ENCODE measurements at places on chromosomes 13 and 19.

- no peak for DNase-seq
Observed at GRCh38 chr13:104936304-104936703, 1599.2 kb downstream of the EFNB2 start.

GRCh38 chr19:56159622-56160271, 16.1 kb upstream of the GALP start:
- DNase-seq, result no peak

DNA sequence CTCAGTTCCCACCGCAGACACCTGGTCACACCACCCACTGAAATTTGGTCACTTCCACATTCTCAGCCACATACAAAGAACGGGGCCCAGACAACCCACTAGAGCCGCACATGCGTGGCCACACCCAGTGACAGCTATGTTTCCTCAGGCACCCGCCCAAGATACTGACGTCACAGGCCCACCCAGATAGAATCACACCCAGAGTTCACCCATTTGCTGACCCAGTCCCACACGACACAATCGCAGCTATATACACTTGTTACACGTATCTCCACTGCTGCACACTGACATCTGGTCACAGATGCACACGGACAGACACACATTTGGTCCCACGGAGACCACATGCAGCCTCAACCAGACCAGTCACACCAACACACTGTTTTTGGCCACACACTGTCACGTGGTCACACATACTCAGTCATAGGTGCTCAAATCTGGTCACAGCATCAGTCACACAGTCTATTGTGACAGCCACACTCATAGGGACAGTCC, 2.9 kb downstream of the NUMBL start:
- peak; percentile 64 for DNase-seq

- peak; percentile 74 for DNase-seq
Observed at GRCh38 chr19:35901854-35902661, at the start of gene HCST. TSS of gene HCST (plus strand) at chr19:35902529. CDS start at chr19:35902594, 65 bp downstream.

DNA sequence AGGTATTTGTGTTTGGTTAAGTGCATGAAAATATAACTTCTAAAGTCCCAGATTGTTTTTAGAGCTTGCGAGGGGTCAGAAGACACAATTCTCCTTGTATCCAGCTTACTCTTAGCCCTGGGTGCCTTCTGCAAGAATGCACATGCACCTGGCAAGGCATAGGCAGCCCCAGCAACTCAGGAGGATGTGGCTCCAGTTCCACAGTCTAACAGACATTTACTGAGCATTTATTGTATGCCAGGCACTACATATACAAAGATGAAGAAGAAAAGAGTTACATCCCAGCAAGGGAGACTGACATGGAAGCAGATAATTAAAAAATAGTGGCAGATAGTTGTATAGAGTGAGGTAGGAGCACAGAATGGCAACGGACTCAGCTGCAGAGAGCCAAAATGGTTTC, 101.1 kb upstream of the FRY start:
- DNase-seq, result no peak

GRCh38 chr19:12034198-12034597, 1.3 kb downstream of the ZNF433 start:
- DNase-seq, result no peak

GRCh38 chr13:36288794-36289391, 8.7 kb downstream of the CCDC169 start:
- no peak for DNase-seq

DNA sequence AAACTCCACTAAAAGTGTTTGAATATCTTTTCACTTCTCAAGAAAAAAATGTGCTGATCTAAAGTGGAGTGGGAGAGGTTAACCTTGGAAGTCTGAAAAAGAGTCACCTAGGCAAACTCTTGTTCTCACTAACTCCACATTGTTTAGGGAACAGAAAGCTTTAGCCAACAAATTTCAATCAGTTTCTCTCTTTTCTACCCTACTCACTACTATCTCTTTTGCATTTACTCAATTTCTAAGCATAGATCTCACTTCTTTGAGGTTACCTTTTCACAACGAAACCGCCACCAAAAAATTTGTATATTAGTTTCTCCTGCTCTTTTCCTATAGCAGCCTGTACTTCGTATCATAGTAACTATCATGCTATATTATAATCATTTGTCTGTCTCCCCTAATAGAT, 6.3 kb downstream of the NHLRC3 start:
- no peak for DNase-seq

- no peak for DNase-seq
Observed at GRCh38 chr13:48695776-48696175, 42.0 kb downstream of the CYSLTR2 start.

- DNase-seq, result no peak
Observed at GRCh38 chr13:78299832-78300623, 303.3 kb downstream of the POU4F1 start.

DNA sequence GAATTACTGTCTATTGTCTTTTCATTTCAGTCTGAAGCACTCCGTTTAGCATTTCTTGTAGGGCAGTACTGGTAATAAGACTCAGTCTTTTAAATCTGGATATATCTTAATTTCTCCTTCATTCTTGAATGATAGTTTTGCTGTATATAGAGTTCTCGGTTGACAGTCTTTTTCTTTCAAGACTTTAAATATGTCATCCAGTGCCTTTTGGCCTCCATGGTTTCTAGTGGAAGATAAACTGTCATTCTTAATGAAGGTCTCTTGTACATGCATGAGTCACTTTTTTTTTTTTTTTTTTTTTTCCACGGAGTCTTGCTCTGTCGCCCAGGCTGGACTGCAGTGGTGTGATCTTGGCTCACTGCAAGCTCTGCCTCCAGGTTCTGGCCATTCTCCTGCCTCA, 27.2 kb upstream of the ZDHHC20 start:
- no peak for DNase-seq

- DNase-seq, result no peak
Observed at GRCh38 chr13:51590971-51591627, 6.8 kb downstream of the WDFY2 start.

GRCh38 chr19:6744381-6745301, 5.2 kb downstream of the TRIP10 start:
- no peak for DNase-seq

DNA sequence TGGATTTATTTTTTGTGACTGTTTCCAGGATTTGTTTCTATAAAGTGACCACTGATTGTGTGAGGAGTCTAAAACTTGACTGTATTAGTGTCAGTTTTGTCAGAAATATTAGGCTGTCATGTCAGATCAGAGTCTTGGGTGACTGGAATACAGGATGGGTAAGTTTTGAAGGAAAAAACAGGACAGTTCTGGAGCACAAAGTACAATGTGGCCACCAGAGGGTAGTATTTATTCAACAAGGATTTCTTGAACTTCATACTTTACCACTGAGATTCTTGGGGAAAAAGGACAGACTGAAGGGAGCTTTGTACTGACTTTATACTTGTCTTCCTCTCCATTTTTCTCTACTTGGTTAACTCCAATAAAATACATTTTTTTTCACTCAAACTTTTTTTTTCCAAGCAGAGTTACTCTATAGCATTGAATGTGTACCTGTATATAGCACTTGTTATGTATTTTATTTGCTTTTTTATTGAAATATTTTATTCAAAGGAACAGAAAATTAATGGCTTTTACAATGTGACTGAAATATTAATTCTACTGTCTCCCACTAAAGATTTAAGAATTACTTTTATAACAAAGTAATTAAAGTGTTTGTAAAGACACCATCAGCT, 51.1 kb downstream of the LMO7 start:
- DNase-seq, result no peak

DNA sequence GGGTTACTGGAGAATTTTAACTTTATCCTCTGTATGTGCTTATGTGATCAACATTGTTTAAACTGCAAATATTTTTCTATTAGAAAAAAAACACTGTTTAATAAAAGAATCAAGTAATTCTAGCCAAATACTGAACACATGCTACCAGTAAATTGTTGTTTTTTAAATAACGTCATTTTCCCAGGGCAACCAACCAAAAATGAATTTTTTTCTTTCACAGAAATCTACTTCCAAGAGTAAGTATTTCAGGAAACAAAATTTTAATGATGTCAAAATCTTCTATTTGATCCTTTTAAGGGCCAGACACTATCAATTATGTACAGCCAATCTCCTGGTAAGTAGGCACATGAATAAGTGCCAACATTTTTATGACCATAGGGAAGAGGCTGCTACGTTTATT, 57.1 kb downstream of the TUBGCP3 start:
- no peak for DNase-seq

DNA sequence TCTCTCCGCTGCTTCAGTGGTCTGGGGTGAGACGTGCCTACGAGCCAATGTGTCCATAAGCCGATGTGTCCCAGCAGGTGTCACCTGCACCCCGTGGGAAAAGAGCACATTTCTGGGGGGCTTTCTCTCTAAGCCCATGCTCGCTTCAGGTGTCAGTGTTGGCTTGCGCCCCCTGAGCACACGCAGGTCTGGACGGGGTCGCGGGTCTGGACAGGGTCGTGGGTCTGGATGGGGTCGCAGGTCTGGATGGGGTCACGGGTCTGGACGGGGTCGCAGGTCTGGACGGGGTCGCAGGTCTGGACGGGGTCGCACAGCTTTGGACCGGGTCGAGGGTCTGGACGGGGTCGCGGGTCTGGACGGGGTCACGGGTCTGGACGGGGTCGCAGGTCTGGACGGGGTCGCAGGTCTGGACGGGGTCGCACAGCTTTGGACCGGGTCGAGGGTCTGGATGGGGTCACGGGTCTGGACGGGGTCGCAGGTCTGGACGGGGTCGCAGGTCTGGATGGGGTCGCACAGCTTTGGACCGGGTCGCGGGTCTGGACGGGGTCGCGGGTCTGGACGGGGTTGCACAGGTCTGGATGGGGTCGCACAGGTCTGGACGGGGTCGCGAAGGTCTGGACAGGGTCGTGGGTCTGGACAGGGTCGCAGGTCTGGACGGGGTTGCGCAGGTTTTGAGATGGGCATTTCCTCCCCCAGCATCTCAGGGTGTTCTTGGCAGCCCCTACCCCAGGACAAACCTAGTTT, 24.5 kb upstream of the TFDP1 start:
- no peak for DNase-seq

GRCh38 chr13:100235311-100235901, 146.5 kb downstream of the PCCA start:
- DNase-seq, result peak; percentile 70

DNA sequence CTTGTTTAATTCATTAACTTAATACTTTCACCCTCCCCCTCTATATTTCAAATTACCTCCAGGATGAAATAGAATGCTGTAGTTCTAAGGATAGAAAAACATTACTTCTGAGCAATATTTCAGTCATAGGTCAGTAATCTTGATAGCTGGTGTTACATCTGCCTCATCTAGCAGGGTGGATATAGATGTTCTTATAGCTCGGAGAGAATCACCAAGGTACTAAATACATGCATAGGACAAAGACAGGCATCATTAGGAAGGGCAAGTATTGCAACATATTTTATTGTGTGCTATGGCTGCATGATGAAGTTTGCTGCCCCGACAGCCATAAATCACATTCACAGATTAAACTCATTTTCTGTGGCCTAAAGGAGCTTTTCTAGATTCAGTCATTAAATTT, 601.0 kb downstream of the FGF9 start:
- DNase-seq, result no peak

- no peak for DNase-seq
Observed at GRCh38 chr13:40629678-40630384, 36.6 kb downstream of the FOXO1 start.

DNA sequence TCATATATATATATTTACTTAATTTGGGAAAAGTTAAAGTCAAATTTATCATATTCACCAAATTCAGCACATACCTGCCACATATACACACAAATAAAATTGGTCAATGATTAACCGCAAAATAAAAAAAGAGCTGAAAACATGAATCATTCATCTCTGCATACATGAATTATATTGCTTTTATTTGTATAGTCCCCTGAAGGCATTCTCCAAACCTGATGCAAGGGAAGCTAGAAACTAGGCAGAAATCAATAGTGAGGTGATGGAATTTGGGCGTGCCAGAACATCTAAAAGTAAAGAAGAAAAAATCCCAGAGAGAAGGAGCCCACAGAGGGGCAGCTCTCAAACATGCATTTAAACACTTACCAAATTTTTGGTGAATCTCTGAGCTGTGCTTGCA, 60.1 kb downstream of the UFM1 start:
- no peak for DNase-seq

GRCh38 chr13:80498433-80498832, 157.5 kb upstream of the SPRY2 start:
- no peak for DNase-seq

- DNase-seq, result no peak
Observed at GRCh38 chr13:51816604-51817249, 12.8 kb upstream of the DHRS12 start.

DNA sequence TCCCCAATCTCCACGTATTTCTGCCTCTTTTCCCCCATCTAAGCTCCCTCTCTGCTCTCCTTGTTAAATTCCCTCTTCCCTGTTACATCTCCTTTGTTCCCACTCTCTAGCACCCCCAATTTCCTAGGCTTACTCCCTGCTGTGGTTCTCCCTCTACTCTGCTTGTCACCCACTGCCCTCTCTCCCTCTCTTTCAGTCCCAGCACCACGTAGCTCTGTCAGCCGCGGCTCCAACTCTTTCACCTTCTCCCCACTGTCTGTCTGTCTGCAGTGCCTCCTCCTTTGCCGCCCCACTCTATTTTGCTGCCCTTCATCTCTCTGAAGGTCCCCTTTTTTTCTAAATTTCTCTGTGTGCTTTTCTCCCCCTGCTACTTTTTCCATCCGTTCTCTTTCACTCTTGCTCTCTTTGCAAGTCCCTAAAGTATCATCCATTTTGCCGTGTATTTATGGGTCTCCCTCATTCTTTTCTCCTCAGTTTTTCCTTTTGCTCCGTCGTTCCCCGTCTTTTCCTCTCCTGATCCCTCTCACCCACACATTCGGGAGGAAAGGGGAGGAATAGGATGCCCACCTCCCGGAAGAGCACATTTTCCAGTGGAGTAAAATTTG, 937 bp downstream of the ZNF841 start:
- DNase-seq, result no peak

DNA sequence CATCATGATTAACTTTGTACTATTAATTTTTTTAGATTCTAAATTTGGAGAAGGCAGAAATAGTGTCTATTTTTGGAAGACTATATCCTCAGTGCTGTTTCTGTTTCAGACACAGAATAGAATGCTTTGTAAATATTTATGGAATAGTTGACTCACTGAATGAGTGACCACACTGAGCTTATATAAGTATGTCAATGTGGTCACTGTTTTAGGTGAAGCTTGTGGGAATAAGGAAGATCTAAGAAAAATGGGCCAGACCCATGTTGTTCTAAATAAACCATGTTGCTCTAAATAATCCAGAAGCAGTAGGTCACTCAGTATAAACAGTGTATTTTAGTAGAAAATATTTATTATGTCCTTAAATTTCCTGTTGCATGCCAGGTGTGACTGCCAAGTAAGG, 45.5 kb upstream of the DACH1 start:
- DNase-seq, result no peak
